ENCODE measurements at places on chromosomes 2 and 18. TPM values are rescaled to one million over a fixed set of nuclear protein-coding genes. Genes with fewer than 3 reads are reported as not detected.

DNA sequence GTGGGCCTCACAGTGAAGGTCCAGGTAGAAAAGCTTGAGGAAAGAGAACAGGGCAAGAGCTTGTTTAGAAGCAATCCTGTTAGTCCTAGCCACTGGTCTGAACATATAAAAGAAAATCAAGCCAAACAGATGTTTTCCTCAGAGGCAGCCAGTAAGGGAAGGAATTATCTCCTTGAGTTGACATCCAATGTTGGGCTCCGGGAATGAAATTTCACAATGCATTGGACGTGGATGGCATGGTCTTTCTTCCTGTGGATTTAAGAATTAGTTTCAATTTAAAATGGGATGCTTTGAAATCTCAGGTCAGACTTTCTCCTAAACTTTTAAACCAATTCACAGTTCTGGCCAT lies 92.1 kb downstream of the ACKR3 start:
- no peak for DNase-seq
- no peaks in the 10 kb centered on the region for H3K36me3 ChIP-seq
- no peaks in the 10 kb centered on the region for H3K27me3 ChIP-seq
- peaks cover 4% of the 10 kb centered on the region for H3K4me1 ChIP-seq
- no peak overlapping the region for H3K4me3 ChIP-seq
- peak overlapping the region; percentile 5 for H3K27ac ChIP-seq

GRCh38 chr18:36572135-36572856 lies 256.5 kb downstream of the TPGS2 start:
- no peak for DNase-seq
- H3K4me3 ChIP-seq, result no peak overlapping the region
- H3K4me1 ChIP-seq, result no peaks in the 10 kb centered on the region

DNA sequence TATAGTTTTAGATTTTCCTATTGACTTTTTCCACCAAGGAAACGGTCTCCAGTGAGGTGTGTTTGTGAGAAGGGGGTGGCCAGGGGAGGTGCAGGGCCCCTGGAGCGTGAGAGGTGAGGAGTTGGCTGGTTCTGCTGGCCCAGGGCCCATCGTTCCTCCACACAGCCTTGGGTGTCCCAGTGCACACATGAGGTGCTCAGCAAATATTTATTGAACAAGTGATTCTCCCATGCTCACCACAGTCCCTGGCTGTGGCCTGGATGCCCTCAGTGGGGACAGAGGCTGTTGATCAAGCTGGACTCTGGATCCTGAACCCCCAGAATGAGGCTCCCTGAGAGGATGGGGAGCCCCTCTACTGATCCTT lies 5.0 kb downstream of the HAAO start:
- no peaks in the 10 kb centered on the region for H3K36me3 ChIP-seq
- no peaks in the 10 kb centered on the region for H3K4me1 ChIP-seq
- no peak overlapping the region for H3K27ac ChIP-seq
- DNase-seq, result no peak
- H3K27me3 ChIP-seq, result no peaks in the 10 kb centered on the region

- no peaks in the 10 kb centered on the region for H3K4me1 ChIP-seq
- H3K4me3 ChIP-seq, result no peak overlapping the region
- H3K27me3 ChIP-seq, result no peaks in the 10 kb centered on the region
- no peak overlapping the region for H3K27ac ChIP-seq
- H3K36me3 ChIP-seq, result no peaks in the 10 kb centered on the region
- no peak for DNase-seq
These were observed 296.9 kb downstream of the PID1 start for GRCh38 chr2:228974169-228974568.

GRCh38 chr2:238404406-238405216 lies 22.1 kb upstream of the ASB1 start:
- H3K36me3 ChIP-seq, result no peaks in the 10 kb centered on the region
- H3K4me1 ChIP-seq, result no peaks in the 10 kb centered on the region
- DNase-seq, result no peak
- H3K4me3 ChIP-seq, result no peak overlapping the region
- no peak overlapping the region for H3K27ac ChIP-seq

DNA sequence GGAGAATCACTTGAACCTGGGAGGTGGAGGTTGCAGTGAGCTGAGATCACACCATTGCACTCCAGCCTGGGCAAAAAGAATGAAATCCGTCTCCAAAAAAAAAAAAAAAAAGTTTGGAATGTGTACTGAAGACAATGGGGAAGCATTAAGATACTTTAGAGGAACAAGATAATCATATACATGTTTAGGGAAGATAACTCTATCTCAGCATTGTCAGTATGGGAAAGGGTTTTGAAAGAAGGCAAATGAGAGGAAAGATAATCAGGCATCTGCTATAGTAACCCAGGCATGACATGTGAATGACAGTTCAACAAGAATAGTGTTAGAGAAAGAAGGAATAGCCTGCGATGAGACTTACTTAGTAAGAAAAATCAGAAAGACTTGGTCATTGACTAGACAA lies 112.0 kb downstream of the ATAD2B start:
- DNase-seq, result no peak
- H3K4me3 ChIP-seq, result no peak overlapping the region
- H3K36me3 ChIP-seq, result peaks cover 4% of the 10 kb centered on the region
- no peaks in the 10 kb centered on the region for H3K4me1 ChIP-seq

- H3K4me3 ChIP-seq, result no peak overlapping the region
- no peaks in the 10 kb centered on the region for H3K36me3 ChIP-seq
- no peaks in the 10 kb centered on the region for H3K27me3 ChIP-seq
- no peaks in the 10 kb centered on the region for H3K4me1 ChIP-seq
- H3K27ac ChIP-seq, result no peak overlapping the region
These were observed 21.4 kb downstream of the SFXN5 start for GRCh38 chr2:73050121-73050545.

GRCh38 chr2:226483143-226483542 lies 316.5 kb downstream of the IRS1 start:
- no peak overlapping the region for H3K4me3 ChIP-seq
- H3K36me3 ChIP-seq, result no peaks in the 10 kb centered on the region
- peaks cover 5% of the 10 kb centered on the region for H3K4me1 ChIP-seq
- no peaks in the 10 kb centered on the region for H3K27me3 ChIP-seq
- H3K27ac ChIP-seq, result no peak overlapping the region
- no peak for DNase-seq

GRCh38 chr2:127278959-127279358 lies 15.0 kb downstream of the ERCC3 start:
- peaks cover 17% of the 10 kb centered on the region for H3K36me3 ChIP-seq
- no peak overlapping the region for H3K27ac ChIP-seq
- no peak overlapping the region for H3K4me3 ChIP-seq
- H3K4me1 ChIP-seq, result no peaks in the 10 kb centered on the region

- H3K4me1 ChIP-seq, result no peaks in the 10 kb centered on the region
- H3K27ac ChIP-seq, result no peak overlapping the region
- H3K4me3 ChIP-seq, result no peak overlapping the region
- no peaks in the 10 kb centered on the region for H3K36me3 ChIP-seq
- no peaks in the 10 kb centered on the region for H3K27me3 ChIP-seq
These were observed 7.4 kb downstream of the CXCR4 start for GRCh38 chr2:136110526-136110925.

DNA sequence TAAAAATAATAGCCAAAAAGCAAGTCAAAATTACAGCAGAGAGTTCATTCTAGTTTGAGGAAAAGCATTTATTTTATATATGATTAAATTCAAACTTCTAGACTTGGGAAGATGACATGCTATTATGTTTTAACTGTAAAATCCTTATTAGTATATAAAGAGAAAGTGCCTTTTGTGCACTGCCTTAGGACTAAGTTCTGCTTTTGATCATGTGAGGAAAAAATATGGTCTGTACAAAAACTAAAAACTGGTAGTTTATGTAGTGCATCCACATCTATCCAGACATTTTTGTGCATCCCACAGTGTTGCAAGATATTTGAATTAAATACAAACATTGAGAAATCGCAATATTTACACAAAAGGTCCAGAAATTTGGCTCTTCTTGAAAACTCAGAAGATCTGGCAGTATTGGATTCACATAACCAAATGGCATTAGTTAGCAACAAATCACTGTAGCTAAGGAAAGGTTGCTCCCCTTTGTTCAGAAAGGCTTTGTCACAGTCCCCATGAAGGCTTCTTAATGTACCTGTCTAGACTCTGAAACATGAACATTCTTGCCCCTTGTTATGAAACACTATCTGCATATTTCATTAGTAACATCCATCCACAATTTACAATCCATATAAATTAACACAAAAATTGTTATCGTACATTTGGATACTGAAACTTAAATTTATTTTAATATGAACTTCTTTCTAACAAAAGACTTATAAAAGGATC lies 2.2 kb downstream of the MMADHC start:
- H3K4me1 ChIP-seq, result peaks cover 6% of the 10 kb centered on the region
- no peaks in the 10 kb centered on the region for H3K27me3 ChIP-seq
- no peaks in the 10 kb centered on the region for H3K36me3 ChIP-seq
- DNase-seq, result no peak
- no peak overlapping the region for H3K27ac ChIP-seq
- no peak overlapping the region for H3K4me3 ChIP-seq

DNA sequence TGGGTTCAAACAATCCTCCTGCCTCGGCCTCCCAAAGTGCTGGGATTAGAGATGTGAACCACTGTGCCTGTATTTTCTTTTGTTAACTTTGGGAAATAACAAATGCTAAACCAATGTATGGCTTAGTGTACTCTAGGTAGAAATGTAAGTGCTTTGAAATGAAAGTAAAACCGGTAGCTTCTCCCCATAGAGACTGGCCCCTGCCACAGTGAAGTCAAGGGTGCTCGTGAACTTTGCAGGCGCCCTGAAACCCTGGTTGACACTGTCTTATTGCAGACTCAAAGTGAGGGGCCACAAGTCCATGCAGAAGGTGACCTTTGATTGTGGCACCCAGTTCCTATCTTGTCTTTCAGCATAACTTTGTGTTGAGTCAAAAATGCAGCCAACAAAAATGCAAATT lies 24.2 kb upstream of the MTCL1 start:
- H3K4me1 ChIP-seq, result no peaks in the 10 kb centered on the region
- no peaks in the 10 kb centered on the region for H3K27me3 ChIP-seq

DNA sequence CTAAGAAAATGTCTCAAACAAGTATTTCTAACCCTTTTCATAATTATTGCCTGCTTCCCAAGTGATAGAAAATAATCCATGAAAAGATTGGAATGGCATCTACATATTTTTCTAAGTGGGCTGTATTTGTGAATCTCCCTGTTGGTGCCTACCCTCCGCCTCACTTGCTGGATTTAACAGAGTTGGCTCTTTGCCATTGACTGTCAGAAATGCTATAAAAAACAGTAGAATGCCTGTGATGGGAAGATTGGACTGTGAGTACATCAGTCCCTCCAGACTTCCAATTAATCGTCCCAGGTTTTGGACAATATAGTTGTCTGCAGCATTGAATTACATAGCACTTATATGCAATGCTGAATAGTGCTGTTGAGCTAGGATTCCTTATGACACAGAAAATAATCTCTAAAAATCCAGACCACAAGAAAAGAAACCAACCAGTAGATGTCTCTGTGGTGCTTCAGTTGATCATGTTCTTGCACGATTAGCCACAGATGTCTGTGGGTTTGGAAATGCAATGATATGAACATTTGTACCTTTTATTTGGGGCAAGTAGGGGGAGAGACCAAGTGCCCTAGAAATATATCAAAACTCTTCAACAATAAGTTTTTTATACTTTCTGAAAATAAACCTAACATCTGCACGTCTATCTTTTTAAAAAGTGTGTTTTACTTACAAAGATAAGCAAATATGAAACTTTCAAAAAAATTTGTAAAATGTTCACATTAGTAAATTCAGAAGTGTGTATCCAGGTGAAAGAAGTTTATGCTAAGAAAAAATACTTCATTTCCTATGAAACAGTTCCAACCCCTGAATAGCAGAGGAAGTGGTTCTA lies 88.5 kb downstream of the DYNAP start:
- H3K4me3 ChIP-seq, result no peak overlapping the region
- H3K27ac ChIP-seq, result no peak overlapping the region
- no peaks in the 10 kb centered on the region for H3K27me3 ChIP-seq
- no peaks in the 10 kb centered on the region for H3K4me1 ChIP-seq

DNA sequence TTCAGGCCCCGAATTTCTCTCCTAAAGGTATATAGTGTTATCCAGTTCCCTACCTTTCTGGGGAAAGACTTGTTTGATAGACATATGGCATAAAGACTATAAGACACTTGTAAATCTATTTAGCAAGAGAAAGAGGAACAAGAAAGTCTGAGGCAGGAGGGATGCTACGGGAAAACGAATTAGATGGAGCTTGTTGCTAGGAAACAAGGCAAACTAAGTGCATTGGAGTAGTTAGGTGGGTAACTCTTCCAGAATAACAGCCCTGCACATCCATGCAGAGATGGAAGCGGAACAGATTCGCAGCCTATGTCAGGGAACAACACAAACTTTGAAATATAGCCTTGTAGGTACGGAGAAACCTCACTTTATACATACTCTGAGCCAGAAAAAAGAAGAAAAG lies 810.3 kb upstream of the CRIM1 start:
- no peaks in the 10 kb centered on the region for H3K4me1 ChIP-seq
- DNase-seq, result no peak
- no peaks in the 10 kb centered on the region for H3K27me3 ChIP-seq
- no peaks in the 10 kb centered on the region for H3K36me3 ChIP-seq
- H3K27ac ChIP-seq, result no peak overlapping the region
- H3K4me3 ChIP-seq, result no peak overlapping the region

- H3K27me3 ChIP-seq, result no peaks in the 10 kb centered on the region
- H3K4me1 ChIP-seq, result no peaks in the 10 kb centered on the region
- DNase-seq, result no peak
- no peaks in the 10 kb centered on the region for H3K36me3 ChIP-seq
- H3K4me3 ChIP-seq, result no peak overlapping the region
These were observed 330.2 kb upstream of the NRP2 start for GRCh38 chr2:205352094-205352493.

DNA sequence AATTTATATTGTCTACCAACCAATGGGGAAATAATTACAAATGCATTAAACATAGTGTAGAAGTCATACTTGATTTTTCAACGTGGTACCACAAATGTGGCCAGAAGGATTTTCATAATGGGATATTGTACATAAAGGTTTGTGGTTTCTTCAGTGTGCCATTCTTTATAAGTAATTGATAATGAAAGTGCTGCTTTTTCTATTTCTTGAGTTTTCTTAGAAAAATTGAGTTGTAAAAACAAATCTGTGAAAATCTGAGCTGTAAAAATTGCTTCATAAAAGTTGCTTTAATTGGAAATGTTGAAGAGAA lies 103.6 kb downstream of the KYNU start:
- no peaks in the 10 kb centered on the region for H3K27me3 ChIP-seq
- H3K4me3 ChIP-seq, result no peak overlapping the region
- no peaks in the 10 kb centered on the region for H3K4me1 ChIP-seq
- no peaks in the 10 kb centered on the region for H3K36me3 ChIP-seq
- H3K27ac ChIP-seq, result no peak overlapping the region
- DNase-seq, result no peak

GRCh38 chr2:230330725-230331124 lies 3.7 kb downstream of the SP140L start:
- DNase-seq, result no peak
- H3K27me3 ChIP-seq, result no peaks in the 10 kb centered on the region
- H3K4me3 ChIP-seq, result no peak overlapping the region
- H3K36me3 ChIP-seq, result no peaks in the 10 kb centered on the region
- H3K27ac ChIP-seq, result no peak overlapping the region

Gene LRP1B
- 0.33 TPM for total RNA-seq

Gene IL1F10
- total RNA-seq, result not detected

Gene AGXT
- total RNA-seq, result not detected

Gene FAM237A
- not detected for total RNA-seq

Gene MAP3K19
- not detected for total RNA-seq

Gene PTPN4
- 39.0 TPM for total RNA-seq

Gene TPGS2
- 72.9 TPM for total RNA-seq
